Stimulated activated CD4-positive, alpha-beta T cell treated with anti-CD3 and anti-CD28 coated beads, TNF-alpha, amount 100 ng/mL, for 4 hours (primary cell): ENCODE measurements at places on chromosomes 6 and 20.

DNA sequence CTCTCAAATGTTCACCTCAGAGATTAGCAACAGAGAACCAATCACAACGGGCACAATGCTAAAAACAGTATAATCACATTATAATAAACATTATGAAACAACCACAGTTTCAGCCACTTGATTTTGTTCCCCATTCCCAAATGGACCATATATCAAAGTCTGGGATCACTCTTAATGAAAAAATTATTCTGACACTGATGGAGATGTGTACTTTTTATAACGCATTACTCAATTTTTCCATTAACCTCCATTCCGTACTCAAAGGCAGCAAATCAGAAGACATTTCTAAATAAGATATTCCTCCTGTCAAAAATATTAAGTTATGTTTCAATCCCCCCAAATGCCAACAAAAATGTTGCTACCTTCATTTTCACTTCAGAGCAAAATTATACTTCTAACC, 2.8 kb downstream of the CPNE1 start:
- DNase-seq, result no peak

GRCh38 chr6:74632196-74632875, 573.5 kb downstream of the COL12A1 start:
- DNase-seq, result no peak

- DNase-seq, result no peak
Observed at GRCh38 chr6:15137086-15137485, 108.8 kb upstream of the JARID2 start.

DNA sequence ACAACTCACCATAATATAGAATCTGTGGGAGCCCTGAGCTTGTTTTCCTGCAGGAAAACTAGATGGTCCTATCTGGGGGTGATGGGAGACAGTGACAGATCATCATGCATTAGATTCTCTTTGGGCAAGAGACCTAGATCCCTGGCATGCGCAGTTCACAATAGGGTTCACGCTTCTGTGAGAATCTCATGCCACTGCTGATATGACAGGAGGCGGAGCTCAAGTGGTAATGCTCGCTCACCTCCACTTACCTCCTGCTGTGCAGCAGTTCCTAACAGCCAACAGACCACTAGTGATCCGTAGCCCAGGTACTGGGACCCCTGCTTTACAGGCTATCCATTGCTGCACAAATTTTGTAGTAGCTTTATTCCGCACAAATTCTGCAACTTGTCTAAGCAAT, 84.5 kb downstream of the HIVEP2 start:
- DNase-seq, result no peak

- DNase-seq, result no peak
Observed at GRCh38 chr6:137036566-137037300, 8.0 kb downstream of the IL20RA start.

GRCh38 chr6:45991189-45991588, 24.5 kb downstream of the CLIC5 start:
- no peak for DNase-seq

DNA sequence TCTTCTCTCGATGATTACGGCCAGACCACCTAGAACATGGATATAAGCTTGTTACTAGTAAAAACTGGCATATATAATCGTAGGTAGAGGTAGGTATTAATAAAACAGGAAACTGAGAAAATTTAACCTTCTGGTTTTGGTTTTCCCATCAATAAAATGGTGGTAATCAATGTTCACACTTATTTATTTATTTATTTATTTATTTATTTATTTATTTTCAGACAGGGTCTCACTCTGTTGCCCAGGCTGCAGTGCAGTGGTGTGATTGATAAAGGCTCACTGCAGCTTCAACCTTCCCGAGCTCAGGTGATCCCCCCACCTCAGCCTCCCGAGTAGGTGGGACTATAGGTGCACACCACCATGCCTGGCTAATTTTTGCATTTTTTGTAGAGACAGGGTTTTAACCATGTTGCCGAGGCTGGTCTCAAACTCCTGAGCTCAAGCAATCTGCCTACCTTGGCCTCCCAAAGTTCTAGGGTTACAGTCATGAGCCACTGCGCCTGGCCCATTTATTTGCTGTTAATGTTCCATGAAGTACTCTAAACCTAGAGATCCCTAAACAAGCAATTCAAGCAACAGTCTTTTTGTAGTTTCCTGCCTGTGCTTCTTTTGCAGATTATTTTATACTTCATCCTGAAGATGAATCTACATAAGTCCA, 11.5 kb downstream of the TOMM6 start:
- no peak for DNase-seq

GRCh38 chr6:11922901-11923300, 89.2 kb upstream of the HIVEP1 start:
- no peak for DNase-seq

DNA sequence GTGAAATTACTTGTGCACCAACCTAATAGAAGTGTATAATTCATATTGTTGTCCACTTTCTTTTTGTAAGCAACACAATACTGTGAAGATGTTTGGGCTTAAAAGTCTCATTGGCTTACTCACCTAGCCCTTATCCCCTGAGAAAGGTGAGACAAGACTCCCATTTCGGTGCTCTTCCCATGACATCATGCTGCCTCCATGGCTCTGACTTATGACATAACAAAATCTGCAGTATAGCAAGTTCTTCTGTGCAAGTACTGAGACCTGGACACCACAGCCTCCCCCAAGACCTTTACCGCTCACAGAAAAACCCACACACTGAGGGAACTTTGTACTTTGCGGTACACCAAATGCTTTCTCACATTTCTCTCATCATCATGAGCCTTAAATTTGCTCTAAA, 50.5 kb downstream of the HAO1 start:
- DNase-seq, result no peak

DNA sequence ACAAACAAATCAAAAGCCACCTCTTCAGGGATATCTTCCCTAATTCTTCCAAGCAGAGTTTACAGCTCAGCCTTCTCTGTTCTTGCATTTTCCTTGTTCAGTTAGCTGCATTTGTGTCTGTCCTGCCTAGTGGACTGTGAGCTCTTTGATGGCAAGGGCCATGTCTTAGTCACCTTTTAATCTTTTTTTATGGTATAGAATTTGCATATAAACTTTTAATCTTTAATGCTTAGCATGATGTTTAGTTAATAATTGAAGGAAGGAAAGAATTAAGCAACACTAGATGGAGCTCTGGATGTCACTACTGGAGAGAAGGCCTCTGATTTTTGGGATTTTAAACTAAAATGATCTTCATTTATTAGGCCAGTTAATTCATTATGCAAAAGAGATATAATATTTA, 12.1 kb downstream of the PPP2R5D start:
- DNase-seq, result no peak

DNA sequence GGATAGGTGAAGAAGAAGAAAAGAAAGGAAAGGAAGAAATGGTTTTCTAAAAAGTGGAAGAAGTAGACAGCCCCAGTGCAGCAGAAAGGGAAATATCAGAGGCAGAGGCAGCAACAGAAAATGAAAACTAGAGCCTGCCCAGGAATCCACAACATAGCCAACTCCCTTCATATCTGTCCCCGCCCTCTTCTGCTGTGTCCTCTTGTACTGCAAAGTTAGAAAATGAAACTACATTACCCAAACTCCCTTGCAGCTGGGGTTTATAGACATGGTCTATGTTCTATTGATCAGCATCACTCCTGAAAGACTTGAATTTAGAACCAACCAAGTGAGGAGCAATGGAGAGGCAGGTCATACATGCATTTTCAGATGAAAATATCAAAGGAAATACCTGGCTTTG, 200.5 kb upstream of the PHACTR1 start:
- DNase-seq, result no peak

GRCh38 chr20:8851446-8851845, 217.4 kb upstream of the PLCB4 start:
- DNase-seq, result no peak

DNA sequence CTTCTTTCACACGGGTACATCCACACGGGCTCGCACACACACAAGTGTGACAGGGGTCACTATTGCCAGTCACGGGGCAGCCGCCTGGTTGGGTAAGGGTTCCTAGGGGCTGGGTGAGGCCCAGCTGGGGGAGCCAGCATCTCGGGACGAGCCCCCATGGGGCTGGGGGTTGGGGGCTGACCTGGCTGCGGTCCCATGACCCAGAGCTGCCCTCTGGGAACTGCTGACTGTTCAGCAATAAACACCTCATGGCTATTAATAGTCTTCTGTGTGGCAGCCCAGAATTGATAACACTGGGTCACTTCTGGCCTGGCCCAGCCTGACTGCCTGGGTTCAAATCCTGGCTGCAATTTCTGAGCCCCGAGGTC, 23.8 kb downstream of the VEGFA start:
- no peak for DNase-seq

DNA sequence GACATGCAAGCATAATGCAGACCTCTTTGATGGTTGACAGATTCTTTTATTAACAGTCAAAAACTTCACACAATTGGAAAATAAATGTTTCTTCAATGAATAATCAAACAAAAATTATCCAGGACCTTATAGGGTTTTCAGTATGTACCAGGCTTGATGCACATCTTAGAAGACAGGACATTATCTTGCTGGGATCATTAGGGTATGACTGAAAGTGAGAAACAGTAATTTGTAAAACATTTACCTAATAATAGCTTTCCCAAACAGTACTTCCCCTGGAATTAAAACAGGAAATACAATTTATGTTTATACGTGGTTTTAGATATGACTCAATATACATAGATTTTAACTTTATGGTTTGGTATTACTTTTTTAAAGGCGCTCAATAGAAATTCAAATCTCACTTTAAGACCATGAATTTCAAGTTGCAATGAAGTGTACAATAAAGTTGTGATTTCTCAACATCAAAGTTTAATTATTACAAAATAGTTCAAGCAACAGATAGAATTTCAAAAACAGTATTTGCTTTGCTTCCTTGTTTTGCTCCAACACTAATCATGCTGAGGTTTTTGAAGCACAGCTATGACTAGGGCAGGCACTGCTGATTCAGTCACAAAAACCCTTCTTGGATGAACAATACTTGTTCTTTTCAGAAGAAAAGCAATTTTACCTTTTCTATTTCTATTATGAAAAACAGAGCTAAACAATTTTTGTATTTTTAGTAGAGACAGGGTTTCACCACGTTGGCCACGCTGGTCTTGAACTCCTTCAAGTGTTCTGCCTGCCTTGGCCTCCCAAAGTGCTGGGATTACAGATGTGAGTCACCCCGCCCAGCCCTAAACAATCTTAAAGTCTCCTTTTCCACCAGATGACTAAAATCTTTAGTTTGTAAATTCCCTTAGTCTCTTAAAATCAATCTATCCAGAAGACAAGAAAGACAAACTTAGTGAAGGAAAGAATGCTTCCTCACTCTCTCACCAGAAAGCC, 13.7 kb downstream of the SOD2 start:
- DNase-seq, result no peak

DNA sequence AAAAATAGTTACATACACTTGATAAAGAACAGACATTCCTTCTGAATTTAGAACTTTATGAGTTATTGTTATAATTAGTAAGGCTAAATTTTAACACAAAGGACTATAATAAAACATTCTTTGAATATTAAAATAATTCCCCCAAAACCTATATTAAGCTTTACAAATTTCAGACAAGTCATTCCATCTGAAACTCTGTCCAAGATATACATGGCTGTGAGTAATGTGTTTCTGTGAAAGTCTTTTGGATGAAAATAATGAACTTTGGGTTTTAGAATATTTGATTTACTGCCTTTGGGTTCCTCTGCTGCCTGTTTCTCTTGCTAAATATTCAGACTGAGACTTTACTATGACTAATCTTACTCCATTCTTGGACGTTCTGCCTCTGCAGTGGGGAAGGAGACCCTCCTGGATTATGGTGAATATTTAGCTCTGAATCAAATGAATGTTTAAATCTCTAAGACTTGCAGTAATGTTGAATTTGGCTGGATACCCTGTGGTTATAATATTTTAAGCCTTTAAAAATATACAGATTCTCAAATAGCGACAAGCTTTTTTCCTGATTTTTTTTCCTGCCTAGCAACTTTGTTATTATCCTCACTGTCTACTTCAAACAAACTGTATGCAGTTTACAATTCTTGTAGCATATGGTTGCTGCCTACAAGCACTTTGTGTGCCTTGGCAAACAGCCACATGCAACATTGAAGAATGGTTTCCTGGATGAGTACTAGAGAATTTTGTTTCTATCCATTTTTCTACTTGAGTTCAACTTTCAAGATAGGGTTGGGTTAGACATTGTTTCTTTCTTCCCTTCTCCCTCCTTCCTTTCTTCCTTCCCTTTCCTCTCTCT, 51.4 kb downstream of the TXLNB start:
- DNase-seq, result no peak

GRCh38 chr20:45484676-45485075, 15.1 kb downstream of the WFDC2 start:
- no peak for DNase-seq

- no peak for DNase-seq
Observed at GRCh38 chr6:125192610-125192930, 39.0 kb downstream of the TPD52L1 start.

DNA sequence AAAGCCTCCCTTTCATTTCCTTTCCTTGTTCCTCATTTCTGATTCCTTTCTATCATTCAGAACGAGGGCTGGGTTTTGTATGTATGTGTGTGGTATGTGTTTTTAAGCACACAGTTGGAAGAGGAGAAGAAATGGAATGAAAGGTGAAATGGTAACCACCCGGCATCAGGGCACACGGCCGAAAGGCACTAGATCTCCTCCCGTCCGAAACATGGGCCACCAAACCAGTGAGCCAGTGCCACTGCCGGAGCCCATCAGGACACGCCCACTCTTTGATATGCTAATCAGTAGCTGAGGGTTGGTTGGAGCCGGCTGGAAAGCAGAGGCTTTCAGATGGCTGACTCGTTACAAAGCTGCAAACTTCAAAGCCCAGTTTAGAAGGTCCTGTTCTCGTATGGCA, 228.6 kb upstream of the JARID2 start:
- DNase-seq, result no peak

GRCh38 chr6:156311291-156311690, 465.9 kb upstream of the ARID1B start:
- DNase-seq, result no peak

GRCh38 chr6:130843575-130844320, 16.5 kb downstream of the SMLR1 start:
- no peak for DNase-seq

DNA sequence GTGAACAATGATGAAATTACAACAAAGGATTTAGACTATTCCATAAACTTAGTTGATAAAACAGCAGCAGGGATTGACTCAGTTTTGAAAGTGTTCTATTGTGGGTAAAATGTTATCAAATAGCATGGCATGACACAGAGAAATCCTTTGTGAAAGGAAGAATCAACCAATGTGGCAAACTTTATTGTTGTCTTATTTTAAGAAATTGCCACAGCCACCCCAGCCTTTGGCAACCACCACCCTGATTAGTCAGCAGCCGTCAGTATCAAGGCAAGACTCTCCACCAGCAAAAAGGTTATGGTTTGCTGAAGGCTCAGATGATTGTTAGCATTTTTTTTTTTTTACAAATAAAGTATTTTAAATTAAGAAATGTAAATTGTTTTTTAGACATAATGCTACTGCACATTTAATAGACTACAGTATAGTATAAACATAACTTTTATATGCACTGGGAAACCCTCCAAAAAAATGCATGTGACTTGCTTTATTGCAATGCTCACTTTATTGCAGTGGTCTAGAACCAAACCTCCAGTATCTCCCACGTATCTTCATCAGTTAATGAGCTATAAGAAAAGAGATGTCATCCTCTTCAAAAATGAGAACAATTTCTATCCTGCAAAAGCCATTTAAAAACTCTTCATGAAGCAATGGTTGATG, 162.7 kb downstream of the SOBP start:
- no peak for DNase-seq

- no peak for DNase-seq
Observed at GRCh38 chr20:48682529-48683363, 145.1 kb downstream of the PREX1 start.

- DNase-seq, result no peak
Observed at GRCh38 chr6:152261179-152261578, 376.0 kb downstream of the SYNE1 start.
